ENCODE measurements at places on chromosomes 16 and 17.
A peak's percentile ranks its signal among the peaks of the same experiment; 100 is the strongest.

GRCh38 chr17:29682054-29682453 lies 59.3 kb upstream of the CORO6 start:
- DNase-seq = no peak

DNA sequence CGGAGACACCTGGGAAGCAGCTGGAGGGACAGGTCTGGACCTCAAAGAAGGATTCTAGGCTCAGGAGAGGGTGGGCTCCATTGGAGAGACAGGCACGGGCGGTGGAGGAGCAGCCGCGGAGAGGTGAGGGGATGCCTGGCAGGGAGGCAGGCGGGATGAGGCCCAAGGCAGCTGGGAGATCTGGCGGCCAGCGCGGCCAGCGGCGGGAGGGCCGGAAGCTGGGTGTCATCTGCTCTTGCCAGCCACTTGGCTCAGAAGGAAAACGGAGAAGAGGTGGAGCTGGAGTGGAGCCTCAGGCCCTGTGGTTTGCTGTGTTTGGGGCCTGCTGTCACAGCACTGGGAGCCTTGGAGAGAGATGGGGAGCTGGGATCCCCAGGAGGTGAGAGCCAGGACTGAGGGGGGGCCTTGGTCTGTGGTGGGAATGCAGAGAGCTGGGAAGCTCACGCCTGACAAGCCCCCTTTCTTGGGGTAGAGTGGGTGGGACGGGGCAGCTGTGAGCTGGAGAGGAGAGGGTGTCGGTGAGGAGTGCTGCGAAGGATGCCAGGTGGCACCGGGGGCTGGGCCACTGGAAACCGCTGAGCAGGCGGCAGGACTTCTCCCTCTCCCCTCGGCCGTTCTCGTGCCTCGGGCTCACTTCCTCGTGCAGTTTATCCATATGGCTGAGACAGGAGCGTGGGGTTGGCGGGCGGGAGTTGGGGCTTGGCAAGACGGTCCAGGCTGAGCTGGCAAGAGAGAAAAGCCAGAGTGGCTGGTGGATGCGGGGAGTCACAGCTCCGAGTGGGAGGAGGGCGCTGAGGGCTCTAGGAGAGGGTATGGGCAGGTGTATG lies 8.0 kb downstream of the TBC1D24 start:
- no peak for DNase-seq

DNA sequence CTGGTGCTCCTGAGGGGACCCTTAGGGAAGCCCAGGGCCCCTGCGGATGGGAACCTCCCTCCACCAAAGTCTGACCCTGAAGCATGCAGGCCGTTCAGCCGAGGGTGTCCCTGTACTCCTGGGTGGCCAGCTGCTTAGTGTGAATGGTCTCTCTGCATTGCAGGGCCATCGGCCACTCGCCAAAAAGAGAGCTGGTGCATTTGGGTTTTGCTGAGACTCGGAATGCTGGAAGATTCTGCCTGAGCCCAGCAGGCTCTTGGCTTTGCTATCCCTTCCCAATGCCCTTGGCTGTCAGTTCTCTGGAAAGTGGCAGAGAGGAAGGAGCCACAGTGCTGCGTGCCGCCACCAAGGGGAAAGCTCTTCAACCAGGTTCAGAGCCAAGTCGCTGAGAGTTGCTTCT lies 2.8 kb downstream of the MEOX1 start:
- no peak for DNase-seq

- DNase-seq = no peak
Observed at GRCh38 chr17:6903326-6903900, 71.9 kb upstream of the TEKT1 start.

DNA sequence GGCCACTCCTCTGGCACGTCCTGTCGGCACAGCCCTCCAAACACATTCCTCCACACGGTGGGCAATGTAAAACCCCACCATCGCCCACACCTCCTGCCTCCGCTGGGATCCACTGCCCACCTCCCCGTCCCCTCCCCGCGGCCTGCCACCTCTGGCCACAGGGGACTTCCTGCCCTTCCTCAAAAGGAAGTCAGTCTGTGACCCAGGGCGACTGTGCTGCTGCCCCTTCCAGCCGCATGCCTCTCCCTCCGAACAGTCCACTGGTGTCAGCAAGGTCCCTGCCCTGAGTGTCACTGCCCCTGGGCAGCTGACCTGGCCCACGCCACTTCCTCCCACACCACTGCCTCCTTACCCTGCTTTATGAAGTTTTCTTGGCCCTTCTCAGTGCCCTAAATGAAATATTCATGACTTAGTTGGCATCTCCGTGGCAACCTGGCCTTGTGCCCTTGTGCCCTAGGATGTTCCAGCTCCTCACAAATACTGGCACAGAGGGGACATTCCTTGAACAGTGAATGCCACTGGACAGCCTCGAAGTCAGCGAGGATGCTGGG lies 2.0 kb downstream of the PLD6 start:
- no peak for DNase-seq

GRCh38 chr17:58991718-58992331 lies 114.9 kb downstream of the TRIM37 start:
- no peak for DNase-seq

- no peak for DNase-seq
Observed at GRCh38 chr17:37301288-37301687, 74.5 kb upstream of the C17orf78 start.

GRCh38 chr16:85049706-85050305 lies 22.2 kb downstream of the KIAA0513 start:
- no peak for DNase-seq

DNA sequence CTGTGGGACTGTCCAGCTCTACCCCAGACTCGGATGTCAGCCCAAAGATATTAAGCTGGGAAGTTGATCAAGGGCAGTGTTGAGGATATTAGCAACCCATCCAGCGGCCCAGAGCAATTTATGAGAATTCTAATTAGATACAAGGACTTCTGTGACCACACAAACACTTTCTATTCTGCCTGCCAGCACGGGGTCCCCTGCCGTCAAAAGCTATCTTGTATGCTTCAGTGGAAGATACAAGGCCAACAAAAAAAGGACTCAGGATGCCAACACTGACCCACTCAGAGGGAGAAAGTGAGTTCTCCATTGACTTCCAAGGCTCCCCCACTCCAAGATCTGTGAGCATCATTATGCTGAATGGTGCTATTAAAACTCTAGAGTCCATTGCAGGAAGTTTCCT lies 390.7 kb downstream of the GRIN2A start:
- no peak for DNase-seq

GRCh38 chr16:31267332-31268032 lies 7.7 kb downstream of the ITGAM start:
- no peak for DNase-seq

DNA sequence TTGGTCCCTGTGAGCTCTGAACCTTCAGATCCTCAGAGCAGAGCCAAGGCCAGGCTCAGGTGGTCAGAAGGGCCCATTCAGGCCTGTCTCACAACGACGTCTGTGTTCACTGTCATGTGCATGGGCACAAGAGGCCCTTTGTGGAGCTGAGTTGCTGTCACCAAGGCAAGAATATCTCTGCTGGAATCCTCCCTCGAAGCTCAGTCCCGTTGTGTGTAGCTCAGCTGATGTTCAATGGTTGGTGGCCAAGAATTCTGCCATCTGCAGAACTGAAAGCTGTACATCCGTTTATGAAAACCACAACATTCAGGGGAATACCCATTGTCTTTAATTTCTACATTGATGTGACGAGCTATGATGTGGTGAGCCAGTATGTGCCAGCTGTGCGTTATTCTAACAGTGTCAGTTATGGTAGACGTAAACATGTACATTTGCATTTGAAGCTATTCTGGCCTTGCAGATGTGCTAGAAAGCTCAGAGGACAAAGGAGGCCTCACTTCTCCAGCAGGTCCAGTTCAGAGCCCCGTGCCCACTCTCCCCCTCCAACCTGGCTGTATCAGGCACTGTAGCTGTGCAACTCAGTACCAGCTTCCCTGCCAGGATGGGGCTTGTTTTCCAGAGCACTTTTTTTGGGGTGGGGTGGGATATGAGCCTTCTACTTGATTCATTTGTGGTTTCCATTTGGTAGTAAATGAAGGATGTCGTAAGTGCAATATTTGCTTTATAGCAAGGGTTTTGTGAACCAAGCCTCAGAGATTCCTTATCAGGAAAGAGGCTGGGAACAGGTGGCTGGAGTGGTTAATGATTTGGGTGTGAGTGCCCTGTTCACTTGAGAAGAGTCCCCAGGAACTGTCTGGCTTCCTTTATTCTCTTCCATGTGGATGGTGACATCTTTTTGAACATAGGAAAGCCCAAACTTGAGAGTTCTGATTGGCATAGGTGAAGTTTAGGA lies 56.1 kb downstream of the B9D1 start:
- no peak for DNase-seq

GRCh38 chr16:67407788-67408452 lies 8.4 kb downstream of the ZDHHC1 start:
- DNase-seq = no peak

GRCh38 chr16:54199487-54200160 lies 87.0 kb downstream of the IRX3 start:
- no peak for DNase-seq

- no peak for DNase-seq
Observed at GRCh38 chr17:61289408-61290385, 109.9 kb upstream of the TBX2 start.

GRCh38 chr17:30336369-30337171 lies 2.7 kb upstream of the TMIGD1 start:
- DNase-seq = no peak

- DNase-seq = no peak
Observed at GRCh38 chr16:17511340-17511739, 40.6 kb upstream of the XYLT1 start.

DNA sequence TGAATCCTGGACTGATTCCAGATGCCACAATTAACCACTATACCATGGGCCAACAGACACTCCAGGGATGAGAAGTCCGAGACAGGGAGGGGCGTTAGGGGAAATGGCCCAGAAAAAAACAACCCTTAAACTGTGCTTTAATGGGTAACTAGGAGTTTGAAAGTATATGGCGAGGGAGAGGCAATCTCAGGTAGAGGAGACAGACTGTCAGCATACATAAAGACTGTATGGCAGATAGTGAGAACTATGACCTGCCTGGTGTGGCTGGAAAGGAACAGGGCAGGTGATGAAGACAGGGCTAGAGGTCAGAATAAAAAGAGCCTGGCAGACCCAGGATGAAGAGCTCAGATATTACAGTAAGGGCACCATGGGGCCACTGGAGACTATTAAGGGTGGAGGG lies 8.1 kb downstream of the ZZEF1 start:
- DNase-seq = no peak

DNA sequence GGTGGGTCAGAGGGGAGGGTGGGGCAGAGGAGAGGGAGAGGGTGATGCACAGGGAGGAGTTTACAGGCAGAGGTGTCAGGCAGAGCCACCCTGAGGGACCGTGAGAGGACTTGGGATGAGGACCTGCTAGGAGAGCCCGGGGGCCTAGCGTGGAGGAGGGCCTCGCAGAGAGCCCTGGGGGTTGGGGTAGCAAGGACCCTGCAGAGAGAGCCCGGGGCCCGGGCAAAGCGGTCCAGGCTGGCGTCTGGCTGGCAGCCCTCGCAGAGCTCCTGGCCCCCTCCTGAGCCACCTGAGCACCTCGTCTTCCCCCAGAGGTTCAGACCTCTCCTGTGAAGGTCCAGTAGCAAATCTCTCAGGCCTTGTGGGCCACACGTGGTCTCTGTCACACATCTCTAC lies 42.0 kb upstream of the ZNF469 start:
- DNase-seq = no peak

GRCh38 chr16:71353736-71354135 lies 4.8 kb upstream of the CALB2 start:
- no peak for DNase-seq

- DNase-seq = no peak
Observed at GRCh38 chr17:29710891-29711418, 88.2 kb upstream of the CORO6 start.

DNA sequence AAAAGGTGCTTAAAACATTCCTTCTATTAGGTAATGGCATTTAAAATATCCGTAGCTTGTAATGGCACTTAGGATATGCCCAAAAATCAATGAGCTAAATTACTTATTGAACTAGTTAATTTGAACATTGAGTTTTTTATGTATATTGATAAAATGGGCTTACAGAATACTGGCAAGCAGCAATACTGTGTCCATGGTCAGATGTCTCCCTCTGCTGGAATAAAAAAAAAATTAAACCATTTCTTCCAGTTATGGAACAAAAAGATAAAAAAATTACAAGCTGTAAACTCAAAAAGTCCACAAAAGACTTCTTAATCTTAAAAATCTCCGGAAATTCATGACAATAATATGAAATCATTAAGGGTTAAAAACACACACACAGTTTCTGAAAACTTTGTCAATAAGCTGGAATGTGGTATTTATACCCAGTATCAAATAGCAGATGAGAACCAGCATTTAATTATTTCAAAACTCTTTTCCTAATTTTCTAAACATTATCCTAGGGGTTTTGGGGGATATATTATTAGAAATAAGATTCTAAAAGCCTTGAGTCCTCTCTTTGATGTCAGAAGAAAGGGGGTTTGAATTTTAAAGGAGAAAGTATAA lies 21.5 kb upstream of the PSMD7 start:
- no peak for DNase-seq

GRCh38 chr16:50696575-50697420 lies 3.4 kb downstream of the NOD2 start:
- peak; percentile 55 for DNase-seq

- DNase-seq = no peak
Observed at GRCh38 chr16:67246081-67246755, 1.1 kb downstream of the FHOD1 start.

DNA sequence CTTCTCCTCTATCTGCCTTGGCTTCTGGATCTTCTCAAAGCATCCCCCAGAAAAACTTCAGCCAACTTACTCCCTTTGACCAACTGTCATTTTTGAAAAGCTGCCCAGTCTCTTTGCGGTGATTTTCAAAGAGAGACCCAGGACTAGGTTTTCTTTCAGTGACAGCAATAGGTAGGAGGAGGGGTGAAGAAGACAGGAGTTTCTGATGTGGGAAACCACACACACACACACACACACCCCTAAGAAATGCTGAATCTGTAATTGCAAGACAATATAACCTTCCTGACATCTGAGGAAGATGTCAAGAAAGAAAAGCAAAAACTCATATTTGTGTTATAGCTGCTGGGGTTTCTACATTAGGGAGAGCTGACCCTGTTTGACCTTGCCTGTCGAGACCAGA lies 5.2 kb downstream of the FAM20A start:
- no peak for DNase-seq

DNA sequence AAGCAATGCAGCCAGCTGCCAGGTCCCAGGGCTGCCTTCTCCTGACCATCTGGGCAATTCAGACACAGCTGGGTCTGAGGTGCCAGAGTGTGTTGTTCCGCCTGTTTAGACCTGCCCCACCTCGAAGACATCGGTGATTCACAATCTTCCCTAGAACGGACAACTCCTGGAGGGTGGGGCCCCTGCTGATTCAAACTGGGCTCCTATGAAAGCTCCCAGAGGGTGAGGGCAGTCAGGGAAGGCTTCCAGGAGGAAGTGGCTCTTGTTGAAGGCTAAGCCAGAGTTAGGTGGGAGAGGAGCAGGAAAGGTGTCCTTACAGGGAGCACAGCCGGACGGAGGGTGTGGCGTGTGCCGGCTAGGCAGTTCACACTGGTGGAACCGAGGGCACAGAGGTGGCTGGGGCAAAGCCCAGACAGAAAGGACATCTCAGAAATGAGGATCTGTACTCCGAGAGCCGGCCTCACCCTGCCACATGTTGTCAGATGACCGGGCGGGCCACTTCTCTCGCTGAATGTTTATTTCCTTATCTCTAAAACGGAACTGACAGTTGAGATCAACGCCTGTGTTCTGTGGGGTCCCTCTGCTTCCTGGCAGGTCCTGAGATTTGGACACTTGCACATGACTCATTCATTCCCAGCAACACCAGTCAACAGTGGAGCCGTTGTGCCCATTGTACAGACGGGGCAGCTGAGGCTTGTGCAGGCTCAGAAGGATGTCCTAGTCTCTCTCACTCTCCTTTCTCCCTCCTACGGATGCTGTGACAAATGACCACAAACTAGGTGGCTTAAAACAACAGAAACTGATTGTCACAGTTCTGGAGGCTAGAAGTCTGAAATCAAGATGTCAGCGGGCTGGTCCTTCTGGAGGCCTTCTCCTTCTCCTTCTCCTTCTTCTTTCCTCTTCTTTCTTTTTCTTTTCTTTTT lies 26.9 kb upstream of the LITAF start:
- DNase-seq = peak; percentile 33

Data from esophagus squamous epithelium (tissue), 5 donors.